ENCODE measurements at places on chromosomes 1 and 21.

- peak overlapping the region; percentile 13 for H3K4me3 ChIP-seq
- H3K27ac ChIP-seq = peak overlapping the region; percentile 83
- peaks cover 8% of the 10 kb centered on the region for H3K27me3 ChIP-seq
- DNase-seq = no peak
Measured at GRCh38 chr1:183272390-183272848, 86.4 kb downstream of the LAMC2 start.

DNA sequence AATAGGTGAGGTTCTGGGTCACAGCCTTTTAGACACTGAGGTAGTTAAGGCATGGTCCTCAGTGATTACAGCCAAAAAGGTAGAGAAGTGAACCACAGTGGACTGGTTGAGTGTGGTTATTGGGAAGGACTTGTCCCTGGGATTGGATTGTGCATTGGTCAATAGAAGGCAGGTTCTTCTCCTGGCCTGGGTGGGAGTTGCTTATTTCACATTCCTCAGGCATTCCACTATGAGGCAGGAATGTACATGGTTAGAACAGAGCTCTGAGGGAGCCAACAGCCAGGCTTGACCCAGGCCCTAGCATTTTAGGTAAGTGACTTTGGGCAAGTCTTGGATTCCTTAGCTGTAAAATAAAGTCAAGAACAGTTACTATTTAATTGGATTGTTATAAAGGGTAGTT, 97.9 kb upstream of the MARK1 start:
- no peak overlapping the region for H3K27ac ChIP-seq
- DNase-seq = no peak
- no peak overlapping the region for H3K4me3 ChIP-seq
- H3K36me3 ChIP-seq = no peaks in the 10 kb centered on the region
- H3K27me3 ChIP-seq = no peaks in the 10 kb centered on the region
- H3K4me1 ChIP-seq = peaks cover 18% of the 10 kb centered on the region

DNA sequence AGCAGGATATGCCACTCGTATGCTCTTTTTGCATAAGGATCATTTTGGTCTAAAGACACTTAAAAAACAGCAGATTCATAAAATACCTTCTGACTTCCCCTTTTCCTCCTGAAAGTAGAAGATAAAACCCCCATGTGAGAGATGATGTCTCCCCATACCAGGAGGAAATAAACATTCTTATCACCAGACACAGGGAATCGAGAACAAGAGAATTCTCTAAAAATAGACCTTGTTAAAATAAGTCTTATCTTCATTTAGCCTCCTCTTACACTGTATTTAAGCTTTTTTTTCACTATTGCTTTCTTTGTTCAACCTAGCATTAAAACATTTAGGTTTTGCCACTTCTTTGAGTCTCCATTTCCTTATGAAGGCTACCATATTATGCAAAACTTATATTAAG, 709.3 kb downstream of the KCNT2 start:
- H3K4me3 ChIP-seq = no peak overlapping the region
- no peaks in the 10 kb centered on the region for H3K4me1 ChIP-seq
- no peaks in the 10 kb centered on the region for H3K27me3 ChIP-seq
- no peak overlapping the region for H3K27ac ChIP-seq

- no peak for DNase-seq
- no peak overlapping the region for H3K4me3 ChIP-seq
- no peak overlapping the region for H3K27ac ChIP-seq
- H3K4me1 ChIP-seq = no peaks in the 10 kb centered on the region
Measured at GRCh38 chr1:48017716-48018115, 20.5 kb upstream of the TRABD2B start.

DNA sequence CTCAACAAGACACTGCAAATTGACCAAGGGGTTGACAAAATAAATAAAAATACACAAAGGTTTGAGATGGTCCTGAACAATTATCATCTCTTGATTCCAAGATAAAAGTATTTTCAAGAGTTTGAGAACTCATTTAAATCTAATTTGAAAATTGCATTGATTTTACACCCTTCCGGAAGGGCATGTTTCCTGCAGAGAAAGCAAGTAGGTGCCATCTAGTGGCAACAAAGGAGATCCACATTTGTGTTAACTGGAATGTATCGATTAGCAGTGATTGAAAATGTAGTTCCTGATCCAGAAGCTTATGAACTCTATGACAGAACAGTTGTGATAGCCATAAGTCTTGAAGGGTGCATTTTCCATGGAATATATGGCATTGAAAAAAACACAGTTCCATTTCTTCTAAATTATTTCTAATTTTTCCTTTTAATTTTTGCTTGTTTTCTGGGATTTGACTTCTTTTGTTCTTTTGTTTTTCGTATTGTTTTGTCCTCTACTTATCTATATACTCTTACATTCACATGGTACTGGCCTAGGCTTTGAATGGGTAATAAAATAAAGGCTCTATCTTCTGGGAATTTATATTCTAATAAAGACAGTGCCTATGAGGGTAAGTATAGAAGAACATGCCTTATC, 143.7 kb downstream of the DNM3 start:
- no peak overlapping the region for H3K27ac ChIP-seq
- H3K4me1 ChIP-seq = no peaks in the 10 kb centered on the region
- no peak for DNase-seq
- H3K4me3 ChIP-seq = no peak overlapping the region
- H3K36me3 ChIP-seq = no peaks in the 10 kb centered on the region

GRCh38 chr1:177632923-177633615, 336.8 kb downstream of the SEC16B start:
- DNase-seq = no peak
- H3K27me3 ChIP-seq = no peaks in the 10 kb centered on the region
- H3K4me1 ChIP-seq = no peaks in the 10 kb centered on the region
- no peak overlapping the region for H3K4me3 ChIP-seq
- H3K36me3 ChIP-seq = no peaks in the 10 kb centered on the region

DNA sequence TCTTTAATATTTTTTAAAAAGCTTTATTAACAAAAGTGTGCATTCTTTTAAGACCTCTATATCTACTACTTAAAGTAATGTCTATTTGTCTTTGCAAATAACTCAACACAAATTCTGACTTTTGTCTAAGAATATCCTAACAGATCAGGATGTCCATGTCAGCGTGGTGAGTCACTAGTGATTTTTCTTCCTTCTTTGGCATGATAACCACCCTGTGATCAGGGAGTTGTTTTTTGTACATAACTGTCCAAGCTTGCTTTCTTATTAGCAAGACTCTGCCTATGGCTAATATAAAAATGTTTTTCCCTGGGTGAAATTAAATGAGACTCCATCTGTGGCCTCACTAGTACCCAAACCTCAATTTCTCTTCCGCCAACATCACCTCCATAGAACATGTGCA, 688.9 kb upstream of the ADGRL2 start:
- no peaks in the 10 kb centered on the region for H3K4me1 ChIP-seq
- H3K27ac ChIP-seq = no peak overlapping the region
- H3K36me3 ChIP-seq = no peaks in the 10 kb centered on the region
- H3K4me3 ChIP-seq = no peak overlapping the region

DNA sequence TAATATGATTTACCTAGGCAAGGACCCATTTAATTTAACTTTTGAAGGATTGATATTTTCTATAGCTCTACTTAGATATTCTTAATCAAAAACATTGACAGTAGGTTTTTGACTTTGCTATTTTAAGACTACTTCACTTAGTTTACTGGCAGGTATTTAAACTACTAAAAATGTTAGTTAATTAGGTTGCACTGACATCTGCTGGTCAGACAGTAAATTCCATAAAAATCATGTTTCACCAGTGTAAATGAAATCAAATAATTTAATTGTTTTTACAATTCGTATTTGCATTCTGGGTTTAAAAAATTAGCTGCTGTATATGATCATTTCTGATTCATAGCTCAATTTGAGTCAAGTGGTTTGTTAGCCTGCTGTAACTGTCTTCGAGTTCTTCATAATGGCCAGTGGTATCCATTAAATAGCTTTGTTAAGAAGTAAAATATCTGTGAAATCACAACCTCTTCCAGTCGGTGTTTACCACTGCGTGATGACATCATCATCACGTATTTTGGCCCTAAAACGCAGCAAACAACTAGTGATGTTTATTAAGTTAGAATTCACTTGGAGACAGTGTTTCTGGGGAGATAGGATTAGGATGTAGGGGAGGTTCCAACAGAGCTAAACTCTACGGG, 26.2 kb downstream of the EXTL2 start:
- no peak for DNase-seq
- no peak overlapping the region for H3K4me3 ChIP-seq
- peaks cover 1% of the 10 kb centered on the region for H3K27me3 ChIP-seq
- H3K4me1 ChIP-seq = peaks cover 5% of the 10 kb centered on the region
- no peaks in the 10 kb centered on the region for H3K36me3 ChIP-seq

GRCh38 chr1:117535821-117536220, 70.0 kb upstream of the TENT5C start:
- H3K27ac ChIP-seq = no peak overlapping the region
- H3K27me3 ChIP-seq = no peaks in the 10 kb centered on the region
- DNase-seq = no peak

DNA sequence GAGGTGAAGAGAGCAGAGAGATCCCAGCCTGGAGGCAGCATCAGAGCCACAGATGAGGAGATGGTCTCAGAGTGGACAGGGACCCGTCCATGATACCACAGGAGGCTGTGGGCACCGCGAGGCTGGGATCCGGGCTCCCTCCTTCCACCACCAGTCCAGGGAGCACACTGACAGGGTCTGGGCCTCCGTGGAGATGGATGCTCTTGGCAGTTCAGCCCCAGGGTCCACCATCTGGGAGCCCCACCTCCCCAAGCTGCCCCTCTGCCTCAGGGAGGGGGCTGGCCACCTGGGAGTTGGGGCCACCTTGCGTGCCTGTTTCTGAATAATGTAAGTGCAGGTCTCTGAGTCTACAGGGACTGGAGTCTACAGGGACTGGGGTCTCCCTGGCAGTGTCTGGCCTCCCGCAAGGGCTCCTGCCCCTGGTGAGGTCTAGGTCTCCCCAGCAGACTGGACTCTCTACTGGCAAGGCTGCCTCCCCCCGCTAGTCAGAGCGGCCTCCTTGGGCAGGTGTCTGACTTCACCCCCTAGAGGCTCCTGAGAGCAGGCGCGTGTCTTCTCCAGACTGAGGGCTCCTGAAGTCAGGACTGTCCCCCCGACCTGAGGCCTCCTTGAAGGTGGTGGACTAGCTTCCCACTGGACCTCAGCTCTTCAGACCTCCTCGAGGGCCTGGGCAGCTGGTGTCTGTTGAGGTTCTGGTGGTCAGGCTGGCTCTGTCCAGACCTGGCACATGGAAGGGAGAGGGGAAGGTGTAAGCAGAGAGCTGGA, 218.5 kb downstream of the PTPRU start:
- DNase-seq = no peak
- H3K4me1 ChIP-seq = peaks cover 28% of the 10 kb centered on the region
- peaks cover 9% of the 10 kb centered on the region for H3K27me3 ChIP-seq
- no peak overlapping the region for H3K4me3 ChIP-seq
- H3K27ac ChIP-seq = no peak overlapping the region

GRCh38 chr1:246579818-246580217, 13.6 kb downstream of the CNST start:
- no peak for DNase-seq
- peaks cover 8% of the 10 kb centered on the region for H3K4me1 ChIP-seq
- H3K27me3 ChIP-seq = no peaks in the 10 kb centered on the region

- no peak overlapping the region for H3K27ac ChIP-seq
- H3K27me3 ChIP-seq = no peaks in the 10 kb centered on the region
Measured at GRCh38 chr1:103220631-103221041, 112.3 kb upstream of the COL11A1 start.

- no peak for DNase-seq
- no peak overlapping the region for H3K27ac ChIP-seq
- H3K27me3 ChIP-seq = peaks cover 2% of the 10 kb centered on the region
- H3K36me3 ChIP-seq = no peaks in the 10 kb centered on the region
- H3K4me1 ChIP-seq = no peaks in the 10 kb centered on the region
- no peak overlapping the region for H3K4me3 ChIP-seq
Measured at GRCh38 chr1:147809236-147809635, 48.8 kb upstream of the GJA5 start.

GRCh38 chr1:207808322-207808705, 56.5 kb downstream of the CD46 start:
- H3K4me1 ChIP-seq = peaks cover 17% of the 10 kb centered on the region
- no peak overlapping the region for H3K27ac ChIP-seq
- DNase-seq = no peak
- no peak overlapping the region for H3K4me3 ChIP-seq

- DNase-seq = no peak
- H3K27me3 ChIP-seq = peaks cover 1% of the 10 kb centered on the region
- no peak overlapping the region for H3K27ac ChIP-seq
- peaks cover 7% of the 10 kb centered on the region for H3K4me1 ChIP-seq
Measured at GRCh38 chr1:82979593-82980236, 1019.2 kb downstream of the TTLL7 start.

DNA sequence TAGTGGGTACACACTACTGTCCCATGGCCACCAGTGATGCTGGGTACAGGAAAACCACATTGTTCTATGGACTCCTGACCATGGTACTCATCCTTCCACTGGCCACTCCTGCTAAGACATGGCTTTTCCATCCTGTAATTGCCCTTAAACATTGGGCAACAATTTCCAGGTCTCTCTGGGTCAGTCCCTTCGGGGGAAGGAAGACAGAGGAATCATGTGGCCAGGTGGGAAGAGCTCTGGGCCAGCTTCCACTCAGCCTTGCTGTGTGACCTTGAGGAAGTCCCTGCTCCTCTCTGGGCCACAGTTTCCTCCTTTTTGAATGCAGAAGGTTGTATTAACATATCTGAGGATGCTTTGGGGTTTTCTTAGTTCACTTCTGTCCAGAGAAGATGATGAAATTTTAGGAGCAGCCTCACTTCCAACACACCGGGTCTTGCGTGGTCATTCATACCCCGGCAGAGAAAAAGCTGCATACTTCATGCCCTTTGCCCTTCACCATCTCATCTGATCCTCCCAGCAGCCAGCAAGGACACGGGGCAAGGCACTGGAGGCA, 50.8 kb downstream of the SRRM1 start:
- H3K4me3 ChIP-seq = no peak overlapping the region
- peak overlapping the region; percentile 56 for H3K27ac ChIP-seq
- no peak for DNase-seq
- peaks cover 2% of the 10 kb centered on the region for H3K27me3 ChIP-seq
- H3K36me3 ChIP-seq = no peaks in the 10 kb centered on the region

DNA sequence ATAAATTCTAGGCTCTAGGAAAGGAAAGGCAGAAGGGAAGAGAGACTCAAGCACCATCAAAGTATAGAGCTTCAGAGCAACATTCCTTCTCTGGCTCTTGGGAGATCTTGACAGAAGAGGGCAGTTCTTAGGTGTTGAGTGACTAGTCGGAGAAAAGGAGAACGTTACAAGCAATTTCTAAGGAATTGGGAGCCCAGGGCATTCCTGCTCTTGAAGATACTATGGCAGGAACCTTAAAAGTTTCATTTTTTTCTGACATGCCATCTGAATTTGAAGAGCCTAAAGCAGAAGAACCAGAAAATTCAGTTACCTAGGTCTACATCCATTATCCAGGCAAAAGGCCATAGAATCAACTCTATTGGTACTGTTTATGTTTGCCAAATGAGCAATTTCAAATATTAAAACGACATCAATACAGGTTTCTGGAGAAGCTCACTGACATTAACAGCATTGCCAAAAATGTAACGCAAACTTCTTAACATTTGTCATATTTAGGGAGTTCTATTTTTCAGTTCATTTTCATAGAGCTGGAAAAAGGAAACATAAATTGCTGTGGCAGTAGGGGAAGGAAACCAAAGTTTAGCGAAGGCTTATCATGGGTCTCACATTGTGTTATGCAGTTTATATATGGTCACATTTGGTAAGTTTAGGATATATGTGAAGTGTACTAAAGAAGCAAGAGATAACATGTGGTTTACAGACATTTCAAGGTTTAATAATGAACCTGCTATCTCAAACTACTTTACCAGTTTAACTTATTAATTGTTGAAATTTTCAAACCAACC, 210.1 kb upstream of the NRIP1 start:
- peaks cover 5% of the 10 kb centered on the region for H3K36me3 ChIP-seq
- H3K27ac ChIP-seq = no peak overlapping the region
- H3K4me1 ChIP-seq = peaks cover 3% of the 10 kb centered on the region
- peaks cover 2% of the 10 kb centered on the region for H3K27me3 ChIP-seq
- no peak overlapping the region for H3K4me3 ChIP-seq

- no peak for DNase-seq
- no peaks in the 10 kb centered on the region for H3K4me1 ChIP-seq
- peaks cover 1% of the 10 kb centered on the region for H3K27me3 ChIP-seq
Measured at GRCh38 chr1:116769104-116769452, 14.8 kb downstream of the CD2 start.
